ENCODE measurements at places on chromosomes 1 and 21.

DNA sequence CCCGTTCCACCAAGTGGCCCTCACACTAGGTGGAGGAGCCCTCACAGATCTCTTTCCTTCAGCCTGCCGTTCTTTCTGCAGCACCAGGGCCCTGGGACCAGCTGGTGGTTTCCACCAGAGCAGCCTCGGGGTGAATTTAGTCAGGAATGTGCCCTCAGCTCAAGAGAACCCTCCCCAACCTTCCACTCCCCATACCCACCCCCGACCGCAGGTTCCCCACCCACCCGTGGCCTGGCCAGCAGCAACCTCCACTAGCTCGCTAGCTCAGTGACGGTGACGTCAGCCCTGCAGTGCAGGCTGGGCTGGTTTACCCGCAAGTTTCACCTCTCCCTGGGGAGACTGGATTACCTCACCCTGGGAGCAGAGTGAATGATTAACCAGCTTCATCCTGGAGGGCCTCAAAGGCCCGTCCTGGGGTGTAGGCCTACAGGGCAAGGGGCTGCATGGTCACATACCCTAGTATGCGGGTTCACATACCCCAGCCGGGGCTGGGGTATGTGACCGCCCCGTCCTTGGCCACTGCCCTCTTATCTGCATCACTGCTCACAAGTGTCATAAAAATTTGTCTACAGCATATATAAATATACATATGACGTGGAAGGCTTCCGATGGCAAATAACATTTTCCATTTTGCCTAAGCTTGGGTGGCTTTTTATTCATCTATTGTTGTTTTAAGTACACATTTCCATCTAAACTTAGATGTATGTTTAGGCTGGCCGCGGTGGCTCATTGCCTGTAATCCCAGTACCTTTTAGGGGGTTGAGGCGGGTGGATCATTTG, 24.5 kb downstream of the ELF3 start:
- no peak for DNase-seq

- DNase-seq = no peak
Observed at GRCh38 chr1:185850366-185850765, 116.2 kb downstream of the HMCN1 start.

GRCh38 chr1:104460880-104461279, 711.2 kb downstream of the AMY1C start:
- no peak for DNase-seq

DNA sequence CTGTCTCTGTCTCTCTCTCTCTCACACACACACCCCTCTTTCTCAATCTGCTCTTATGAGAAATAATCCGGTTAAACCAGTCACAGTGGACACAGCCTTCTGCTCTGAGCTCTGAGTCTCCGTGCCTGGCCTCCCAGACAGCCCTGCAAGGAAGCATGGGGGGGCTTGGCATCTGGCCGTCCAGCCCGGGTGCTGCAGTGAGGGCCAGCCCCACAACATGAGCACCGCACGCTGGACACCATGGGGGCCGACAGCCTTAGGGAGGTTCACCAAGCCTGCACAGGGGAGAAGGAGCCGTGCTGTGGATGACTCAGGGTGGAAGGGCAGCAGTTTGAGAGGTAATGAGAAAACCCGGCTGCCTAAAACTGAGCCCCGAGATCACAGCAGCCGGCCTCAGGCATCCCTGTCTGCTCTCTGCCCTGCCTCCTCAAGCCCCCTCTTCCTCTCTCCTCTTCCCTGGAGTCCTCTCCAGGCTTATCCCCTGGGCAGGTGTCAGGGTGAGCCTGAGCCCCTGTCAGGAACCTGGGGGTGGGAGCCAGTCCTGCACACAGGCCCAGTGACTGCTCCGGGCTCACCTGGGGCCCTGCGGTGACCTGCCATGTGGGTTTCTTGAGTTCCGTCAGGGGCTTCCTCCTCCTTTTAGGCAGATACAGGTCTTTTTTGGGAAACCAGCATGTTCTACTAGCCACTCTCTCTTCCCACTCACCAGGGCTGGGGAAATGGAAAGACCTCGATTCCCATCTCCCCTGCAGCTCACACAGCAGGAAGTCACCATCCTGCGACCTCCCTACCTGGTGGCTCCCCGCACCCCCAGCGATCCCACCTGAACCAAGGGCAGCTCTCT, 92.8 kb downstream of the ITPKB start:
- no peak for DNase-seq

DNA sequence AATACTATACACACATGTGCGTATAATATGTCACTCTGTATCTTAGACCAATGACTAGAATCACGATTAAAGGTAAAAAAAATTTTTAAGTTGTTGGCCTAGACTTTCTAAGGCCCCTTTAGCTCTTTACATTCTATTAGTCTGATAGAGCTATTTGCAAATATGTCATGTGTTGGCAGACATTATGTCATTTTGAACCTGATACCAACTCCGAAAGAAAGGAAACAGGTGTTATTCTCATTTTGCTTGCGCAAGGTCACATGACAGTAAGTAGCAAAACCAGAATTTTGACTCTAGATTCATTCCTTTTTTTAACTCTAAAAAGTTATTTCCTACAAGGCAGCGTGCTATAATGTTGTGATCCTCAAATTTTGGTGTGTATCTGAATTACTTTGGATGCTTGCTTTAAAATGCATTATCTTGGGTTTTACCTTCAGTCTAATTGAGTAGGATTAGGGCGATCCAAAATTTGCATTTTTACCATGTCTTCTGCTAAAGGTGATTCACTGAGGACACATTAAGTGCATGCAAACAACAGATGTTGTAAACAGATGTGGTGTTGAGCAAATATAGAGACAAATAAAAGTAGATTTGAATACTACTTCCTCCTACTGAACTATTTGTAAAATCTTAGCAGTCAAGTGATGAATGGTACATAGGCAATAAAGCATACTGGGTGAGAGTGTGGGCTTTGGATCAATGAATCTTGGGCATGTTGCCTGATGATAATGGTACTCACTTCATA, 63.5 kb upstream of the KIAA1614 start:
- DNase-seq = no peak

GRCh38 chr1:219041141-219041540, 132.5 kb upstream of the LYPLAL1 start:
- DNase-seq = no peak

GRCh38 chr1:172670316-172670715, 11.4 kb downstream of the FASLG start:
- no peak for DNase-seq

Data from CD4-positive, alpha-beta T cell treated with Interferon gamma for 1 hour (primary cell).